ENCODE measurements at places on chromosomes 12 and 14.

GRCh38 chr12:64716839-64717455 is 42.3 kb downstream of the GNS start:
- DNase-seq, result no peak

DNA sequence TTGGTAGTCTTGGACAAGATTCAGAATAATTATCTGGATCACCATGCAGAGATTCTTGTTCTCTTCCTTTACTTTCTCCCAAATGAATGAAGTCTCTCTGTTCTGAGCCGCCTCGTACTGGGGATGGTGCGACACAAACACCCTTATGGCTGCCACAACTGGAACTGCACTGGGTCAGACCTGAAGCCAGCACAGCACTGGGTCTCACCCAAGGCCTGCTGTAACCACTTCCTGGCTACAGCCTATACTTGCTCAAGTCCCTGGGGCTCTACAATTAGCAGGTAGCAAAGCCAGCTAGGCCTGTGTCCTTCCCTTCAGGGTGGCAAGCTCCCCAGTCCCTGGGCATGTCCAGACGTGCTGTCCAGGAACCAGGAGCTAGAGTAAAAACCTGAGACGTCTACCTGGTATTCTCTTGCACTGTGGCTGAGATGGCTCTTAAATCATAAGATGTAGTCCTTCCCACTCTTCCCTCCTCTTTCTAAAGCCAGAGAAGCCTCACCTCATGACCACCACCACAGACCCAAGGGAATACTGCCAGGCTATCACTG is 27.6 kb downstream of the IFNG start:
- DNase-seq, result no peak

- DNase-seq, result no peak
Observed at GRCh38 chr14:34538871-34539406, 562 bp downstream of the EAPP start.

DNA sequence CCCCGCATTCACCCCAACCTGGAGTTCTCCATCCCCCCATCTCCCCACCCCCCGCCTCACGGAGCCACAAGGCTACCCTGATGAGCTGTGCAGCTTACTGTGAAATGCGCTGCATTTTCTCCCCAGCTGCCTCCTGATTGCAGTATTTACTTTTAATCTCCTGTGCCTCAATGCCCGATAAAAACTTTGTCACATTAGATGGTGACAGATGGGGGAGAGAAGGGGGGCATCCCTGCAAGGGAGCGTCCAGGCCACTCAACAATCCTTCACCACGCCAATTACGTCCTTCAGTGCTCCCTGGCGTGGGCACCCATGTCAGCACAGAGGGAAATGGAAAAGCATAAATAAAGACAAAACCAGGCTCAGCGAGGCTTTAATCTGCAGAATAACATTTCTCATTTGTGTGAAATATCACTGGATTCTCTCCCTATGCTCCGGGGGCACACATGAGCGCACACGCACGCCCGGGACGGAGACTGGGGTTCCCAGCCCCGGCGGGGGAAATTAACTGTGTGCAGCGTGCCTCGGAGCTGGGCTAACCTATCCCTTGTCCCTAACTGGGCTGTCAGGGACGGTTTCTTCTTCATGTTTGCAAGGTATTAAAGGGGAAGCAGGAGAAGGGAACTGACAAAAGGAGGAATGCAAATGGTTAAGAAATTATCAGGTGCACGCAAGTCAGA is 186.7 kb upstream of the VASH1 start:
- DNase-seq, result no peak

DNA sequence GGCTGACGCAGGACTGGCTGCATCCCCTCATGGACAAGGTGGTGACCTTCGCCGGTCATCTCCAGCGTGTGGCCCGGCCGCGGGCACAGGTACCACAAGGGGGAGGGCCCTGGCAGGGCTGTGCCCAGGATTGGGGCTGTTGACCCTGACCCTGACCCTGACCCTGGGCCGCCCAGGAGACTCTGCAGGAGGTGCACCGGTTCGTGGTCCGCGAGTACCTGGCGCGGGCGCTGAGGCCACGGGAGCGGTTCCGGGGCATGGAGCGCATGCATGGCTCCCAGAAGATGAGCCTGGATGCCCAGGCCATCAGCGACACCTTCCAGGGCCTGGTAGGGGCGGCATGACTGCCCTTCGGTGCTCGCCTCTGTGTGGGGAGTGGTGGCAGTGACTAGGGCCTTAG is 12.9 kb downstream of the EXOC3L4 start:
- DNase-seq, result no peak

DNA sequence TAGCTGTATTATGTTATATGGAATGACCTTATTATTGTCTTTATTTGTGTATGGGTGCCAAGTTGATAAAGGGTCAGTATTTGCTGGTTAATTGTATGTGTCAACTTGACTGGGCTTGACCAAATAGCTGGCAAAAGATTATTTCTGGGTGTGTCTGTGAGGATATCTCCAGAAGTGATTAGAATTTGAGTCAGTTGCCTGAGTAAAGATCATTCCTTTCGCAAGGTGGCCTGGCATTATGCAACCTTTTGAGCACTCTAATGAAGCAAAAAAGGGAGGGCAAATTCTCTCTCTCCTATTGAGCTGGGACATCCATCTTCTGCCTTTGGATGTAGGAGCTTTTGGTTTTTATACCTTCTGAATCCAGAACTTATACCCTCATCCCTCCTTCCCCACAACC is 82.2 kb downstream of the ATXN7L3B start:
- no peak for DNase-seq

GRCh38 chr14:104967386-104968152 is 10.6 kb downstream of the AHNAK2 start:
- DNase-seq, result no peak

- no peak for DNase-seq
Observed at GRCh38 chr12:25811656-25812126, 146.8 kb upstream of the RASSF8 start.

DNA sequence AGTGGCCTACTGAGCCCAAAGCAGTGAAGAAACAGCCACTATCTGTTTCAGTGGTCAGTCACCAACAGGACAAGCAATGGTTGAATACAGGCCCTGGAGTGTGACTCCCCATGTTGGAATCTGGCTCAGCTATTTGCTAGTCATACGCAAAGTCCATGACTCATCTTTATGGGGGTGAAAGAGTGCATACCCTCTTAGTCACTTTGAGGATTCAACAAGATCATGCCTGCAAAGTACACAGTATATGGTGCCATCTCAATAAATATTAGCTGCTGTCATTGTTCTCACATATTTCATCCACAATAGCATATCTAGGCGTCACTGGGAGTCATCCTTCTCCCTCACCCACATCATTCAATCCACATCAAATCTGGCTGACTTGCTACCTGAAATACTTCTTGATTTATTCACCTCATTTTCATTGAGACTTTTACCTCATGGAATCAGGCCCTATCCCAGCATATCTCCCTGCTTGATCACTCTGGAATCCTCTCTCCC is 26.4 kb upstream of the STAB2 start:
- peak; percentile 96 for DNase-seq

DNA sequence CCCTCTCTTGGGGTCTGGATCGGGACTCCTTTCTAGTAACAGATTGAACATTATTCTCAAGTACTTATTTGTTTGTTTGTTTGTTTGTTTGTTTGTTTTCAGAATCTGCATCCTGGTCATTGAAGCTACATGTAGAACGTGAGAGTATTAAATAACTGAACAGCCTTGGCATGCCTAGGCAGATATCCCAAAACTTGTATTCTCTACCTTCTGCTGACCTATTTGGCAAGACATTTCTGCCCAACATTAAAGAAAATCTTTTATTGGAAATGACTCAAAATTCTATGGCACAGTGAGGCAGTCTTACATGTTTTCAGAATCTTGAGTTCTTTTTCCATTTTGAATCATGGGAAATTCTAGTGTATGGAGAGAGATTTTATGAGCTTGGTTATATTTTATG is 165.1 kb upstream of the CNOT2 start:
- DNase-seq, result no peak

DNA sequence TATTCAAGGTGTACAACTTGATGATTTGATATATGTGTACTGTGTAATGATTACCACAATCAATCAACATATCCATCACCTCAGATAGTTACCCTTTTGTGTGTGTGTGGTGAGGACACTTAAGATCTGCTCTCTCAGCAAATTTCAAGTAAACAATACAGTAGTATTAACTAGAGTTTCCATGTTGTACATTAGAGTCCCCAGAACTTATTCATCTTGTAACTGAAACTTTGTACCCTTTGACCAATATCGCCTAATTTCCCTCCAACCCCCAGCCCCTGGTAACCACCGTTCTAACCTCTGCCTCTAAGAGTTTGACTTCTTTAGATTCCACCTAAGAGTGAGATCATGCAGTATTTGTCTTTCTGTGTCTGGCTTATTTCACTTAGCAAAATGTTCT is 12.1 kb downstream of the ADCK1 start:
- no peak for DNase-seq

DNA sequence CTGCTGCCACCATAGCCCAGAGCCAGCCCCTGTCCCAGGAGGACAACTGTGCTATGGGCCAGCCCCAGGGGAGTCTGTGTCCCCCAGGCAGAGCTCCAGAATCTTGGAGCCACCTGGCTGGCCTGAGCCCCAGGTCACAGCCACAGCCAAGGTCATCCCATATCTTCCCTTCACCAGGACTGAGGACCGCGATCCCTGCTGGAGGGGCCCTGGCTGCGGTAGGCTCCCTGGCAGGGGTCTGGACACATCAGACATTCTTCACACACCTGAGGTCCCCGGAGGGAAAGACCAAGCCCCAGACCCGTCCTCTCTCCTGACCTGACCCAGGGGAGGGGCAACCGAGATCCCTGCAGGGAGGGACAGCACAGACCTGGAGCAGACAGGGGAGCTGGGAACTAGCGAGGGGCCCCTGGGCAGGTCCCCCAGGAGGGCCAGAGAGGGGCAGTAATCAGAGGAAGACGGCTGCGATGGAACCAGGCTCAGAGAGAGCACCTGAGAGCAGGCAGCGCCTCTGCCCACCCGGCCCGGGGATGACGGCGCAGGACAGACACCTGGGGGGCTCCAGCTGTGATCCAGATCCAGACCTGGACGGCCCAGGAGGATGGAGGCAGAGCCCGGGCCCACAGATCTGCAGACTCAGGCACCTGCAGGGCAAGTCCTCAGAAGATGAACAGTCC is 103.2 kb upstream of the EIF5 start:
- no peak for DNase-seq

GRCh38 chr14:77897374-77897773 is 97.5 kb downstream of the ADCK1 start:
- no peak for DNase-seq

DNA sequence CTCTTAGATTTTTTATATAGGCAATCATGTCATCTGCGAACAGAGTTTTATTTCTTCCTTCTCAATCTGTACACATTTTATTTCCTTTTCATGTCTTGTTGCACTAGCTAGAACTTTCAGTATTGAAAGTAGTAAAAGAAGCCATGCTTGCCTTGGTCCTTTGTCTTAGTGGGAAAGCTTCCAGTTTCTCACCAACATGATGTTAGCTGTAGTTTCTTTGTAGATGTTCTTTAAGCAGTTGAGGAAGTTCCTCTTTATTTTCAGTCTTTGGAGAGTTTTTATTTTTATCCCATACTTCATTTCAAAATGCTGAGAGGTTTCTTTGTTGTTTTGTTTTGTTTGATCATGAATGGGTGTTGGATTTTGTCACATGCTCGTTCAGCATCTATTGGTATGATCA is 12.7 kb upstream of the RIMKLB start:
- DNase-seq, result no peak

- DNase-seq, result no peak
Observed at GRCh38 chr12:77915071-77915600, 84.4 kb downstream of the NAV3 start.

- DNase-seq, result no peak
Observed at GRCh38 chr12:126083926-126084325, 1018.7 kb downstream of the AACS start.

- DNase-seq, result no peak
Observed at GRCh38 chr12:63013302-63013701, 78.4 kb upstream of the PPM1H start.
